ENCODE measurements at places on chromosomes 1 and 21.

GRCh38 chr1:88061492-88062177 is 622.4 kb upstream of the PKN2 start:
- no peak for DNase-seq

DNA sequence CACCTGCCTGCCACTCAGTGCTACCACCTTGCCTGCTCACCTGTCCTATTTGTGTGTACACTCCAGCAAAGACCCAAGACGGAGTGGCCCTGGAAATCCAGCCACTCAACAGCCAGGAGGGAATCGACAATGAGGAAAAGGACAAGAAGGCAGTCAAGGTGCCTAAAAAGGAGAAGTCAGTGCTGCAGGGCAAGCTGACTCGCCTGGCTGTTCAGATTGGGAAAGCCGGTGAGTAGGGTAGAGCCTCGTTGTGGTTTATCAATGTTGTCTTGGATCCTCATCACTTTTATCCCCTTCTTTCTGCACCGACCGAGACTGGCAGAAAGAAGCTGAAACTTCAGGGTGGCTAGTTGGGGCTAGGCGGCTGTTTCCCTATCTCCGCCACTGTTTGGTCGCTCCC is 61.4 kb upstream of the LAX1 start:
- no peak for DNase-seq

DNA sequence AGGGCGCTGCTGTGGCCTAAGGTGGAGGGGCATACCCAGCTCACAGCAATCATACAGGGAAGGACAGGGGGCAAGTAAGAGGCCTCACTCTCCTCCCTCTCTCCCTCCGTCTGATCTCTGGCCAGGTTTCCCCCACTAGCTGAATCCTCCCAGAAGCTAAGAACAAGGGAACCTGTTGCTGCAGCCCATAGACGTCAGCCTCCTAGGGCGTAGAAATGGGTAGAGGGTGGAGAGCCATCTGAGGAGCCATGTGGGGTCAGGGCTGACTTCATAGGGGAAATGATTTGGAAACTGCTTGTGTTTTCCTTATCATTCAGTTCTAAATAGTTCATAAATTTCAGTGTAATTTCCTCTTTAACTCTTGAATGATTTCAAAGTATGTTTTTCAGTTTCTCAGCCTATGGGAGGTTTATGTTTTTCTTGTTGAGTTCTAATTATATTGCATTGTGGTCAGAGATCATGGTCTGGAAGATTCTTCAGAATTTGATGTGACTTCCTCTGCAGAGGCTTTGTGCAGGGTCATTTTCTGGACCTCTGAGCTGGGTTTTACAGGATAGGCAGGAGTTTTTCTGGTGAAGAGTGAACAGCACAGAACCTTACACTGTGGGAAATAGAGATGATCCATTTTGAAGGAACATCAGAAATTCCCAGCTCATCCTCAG is 2.3 kb upstream of the MOB3C start:
- no peak for DNase-seq

GRCh38 chr1:165116732-165117131 is 239.8 kb downstream of the LMX1A start:
- DNase-seq = no peak

- no peak for DNase-seq
Measured at GRCh38 chr1:13948888-13949391, 249.0 kb downstream of the PRDM2 start.

DNA sequence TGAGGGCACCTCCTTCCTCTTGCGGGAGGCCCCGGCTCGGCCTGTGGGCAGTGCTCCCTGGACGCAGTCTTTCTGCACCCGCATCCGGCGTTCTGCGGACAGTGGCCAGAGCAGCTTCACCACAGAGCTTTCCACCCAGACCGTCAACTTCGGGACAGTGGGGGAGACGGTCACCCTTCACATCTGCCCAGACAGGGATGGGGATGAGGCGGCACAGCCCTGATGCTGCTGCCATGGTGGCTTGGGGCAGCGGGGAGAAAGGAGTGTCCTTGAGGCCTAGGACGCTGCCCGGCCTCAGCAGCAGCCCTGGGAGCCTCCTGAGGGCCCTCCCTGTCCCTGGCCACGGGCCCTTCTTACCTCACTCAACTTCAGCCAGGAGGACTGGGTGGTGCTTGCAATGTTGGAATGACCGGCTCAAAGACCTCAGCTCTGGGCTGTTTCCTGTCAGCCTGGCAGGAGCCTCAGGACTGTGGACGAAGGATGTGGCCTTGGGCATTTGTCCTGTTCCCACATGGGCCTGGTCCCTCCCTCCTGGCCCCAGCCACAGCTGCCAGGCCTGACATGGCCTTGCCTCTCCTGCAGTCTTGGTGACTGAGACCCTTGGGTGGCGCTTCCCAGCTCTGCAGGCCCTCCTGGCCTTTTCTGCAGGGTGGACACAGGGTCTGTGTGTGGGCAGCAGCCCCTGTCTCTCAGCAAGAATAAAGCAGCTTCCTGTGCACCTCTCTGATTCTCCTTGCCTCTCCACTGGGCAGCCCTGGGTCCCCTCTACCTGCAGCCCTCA is 45.9 kb downstream of the TRIM11 start:
- DNase-seq = no peak

DNA sequence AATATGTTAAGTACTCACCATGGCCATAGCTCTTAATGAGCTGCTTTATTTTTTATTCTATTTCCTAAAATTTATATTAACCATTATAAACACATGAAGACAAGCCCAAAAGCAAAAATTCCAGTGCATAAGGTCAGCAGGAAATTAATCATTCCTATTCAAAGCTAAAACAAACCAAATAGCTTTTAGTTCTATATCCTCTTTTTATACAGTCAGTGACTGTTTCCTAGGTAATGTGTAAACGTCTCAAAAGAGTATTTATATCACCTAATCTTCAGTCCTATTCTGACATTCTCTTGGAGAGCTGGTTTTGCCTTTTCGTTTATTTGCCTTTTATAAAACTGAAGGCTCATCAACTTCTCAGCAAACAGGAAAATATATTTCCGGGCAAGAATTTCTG is 4.2 kb downstream of the GOLPH3L start:
- no peak for DNase-seq

Measured in NCI-H1436 treated with DMSO at 0.1 percent for 48 hours (cell line).